ENCODE measurements at places on chromosomes 16 and 17. TPM values are rescaled to one million over a fixed set of nuclear protein-coding genes. Genes with fewer than 3 reads are reported as not detected.

DNA sequence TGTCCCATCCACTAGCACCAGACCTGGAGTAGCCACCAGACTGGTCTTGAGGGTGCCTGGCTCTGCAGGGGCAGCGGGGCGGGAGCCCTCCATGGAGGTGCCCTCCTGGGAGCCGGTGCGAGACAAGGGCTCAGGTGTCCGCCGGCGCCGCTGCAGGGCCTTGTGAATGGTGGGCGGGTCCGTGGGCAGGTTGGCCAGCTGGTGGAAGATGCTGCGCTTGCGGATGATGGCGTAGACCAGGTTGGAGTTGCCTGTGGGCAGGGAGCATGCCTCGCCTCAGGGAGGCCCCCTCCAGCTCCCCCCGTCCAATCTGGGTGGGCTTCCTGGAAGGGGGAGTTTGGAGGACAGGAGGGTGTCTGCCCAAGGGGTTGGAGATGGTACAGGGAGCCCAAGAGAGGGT is 18.4 kb downstream of the OTOP3 start:
- DNase-seq = no peak

GRCh38 chr16:69049603-69050375 is 55.7 kb upstream of the HAS3 start:
- DNase-seq = no peak

DNA sequence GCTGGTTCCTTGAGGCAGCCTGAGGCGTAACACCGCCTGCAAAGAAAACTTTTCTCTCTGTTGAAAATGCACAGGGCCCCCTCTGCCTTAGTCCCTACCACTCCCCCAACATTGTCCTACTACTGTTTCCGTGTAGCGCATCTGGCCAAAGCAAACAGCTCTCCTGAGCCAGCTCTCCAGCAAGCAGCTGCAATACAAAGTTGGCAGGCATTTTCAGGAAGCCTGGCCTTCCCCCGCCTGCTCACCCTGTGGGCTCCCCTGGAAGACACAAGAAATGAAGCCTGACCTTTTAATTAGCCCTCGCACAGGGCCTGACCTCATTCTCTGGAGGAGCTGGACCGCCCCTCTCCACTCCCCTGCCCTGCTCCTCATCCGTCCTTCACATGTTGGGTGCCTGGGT is 66.7 kb downstream of the SOX9 start:
- DNase-seq = no peak

GRCh38 chr16:50234771-50235556 is 31.4 kb upstream of the ADCY7 start:
- DNase-seq = no peak

GRCh38 chr17:46895171-46895570 is 27.8 kb upstream of the GOSR2 start:
- DNase-seq = no peak

- DNase-seq = no peak
Observed at GRCh38 chr17:11506635-11507034, 91.6 kb upstream of the DNAH9 start.

DNA sequence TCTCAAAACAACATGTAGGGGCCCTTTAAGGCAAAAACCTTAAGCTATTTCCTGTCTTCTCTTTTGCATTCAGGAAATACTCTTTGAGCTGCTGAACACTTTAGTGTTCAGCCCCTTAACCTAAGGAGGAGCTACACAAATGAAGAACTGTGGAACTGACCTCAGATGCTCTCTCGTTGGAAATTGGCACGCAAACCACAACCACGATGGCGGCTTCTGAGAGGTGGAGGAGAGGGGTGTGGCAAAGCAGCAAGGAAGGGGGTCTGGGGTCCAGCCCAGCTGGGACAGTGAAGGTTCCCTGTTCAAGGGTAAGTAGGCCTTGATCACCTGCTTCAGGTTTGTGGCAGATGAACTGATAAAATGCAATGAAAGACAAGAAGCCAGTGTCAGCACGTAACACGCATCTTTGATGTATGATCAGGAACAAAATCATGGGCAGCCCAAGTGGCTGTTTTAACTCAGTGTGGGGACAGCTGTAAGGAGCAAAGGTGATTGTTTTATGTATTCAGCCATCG is 291.6 kb upstream of the TNRC6C start:
- peak; percentile 21 for DNase-seq

- DNase-seq = no peak
Observed at GRCh38 chr17:28849281-28849680, 5.5 kb upstream of the ERAL1 start.

GRCh38 chr17:21353326-21354010 is 22.7 kb upstream of the KCNJ12 start:
- DNase-seq = no peak

DNA sequence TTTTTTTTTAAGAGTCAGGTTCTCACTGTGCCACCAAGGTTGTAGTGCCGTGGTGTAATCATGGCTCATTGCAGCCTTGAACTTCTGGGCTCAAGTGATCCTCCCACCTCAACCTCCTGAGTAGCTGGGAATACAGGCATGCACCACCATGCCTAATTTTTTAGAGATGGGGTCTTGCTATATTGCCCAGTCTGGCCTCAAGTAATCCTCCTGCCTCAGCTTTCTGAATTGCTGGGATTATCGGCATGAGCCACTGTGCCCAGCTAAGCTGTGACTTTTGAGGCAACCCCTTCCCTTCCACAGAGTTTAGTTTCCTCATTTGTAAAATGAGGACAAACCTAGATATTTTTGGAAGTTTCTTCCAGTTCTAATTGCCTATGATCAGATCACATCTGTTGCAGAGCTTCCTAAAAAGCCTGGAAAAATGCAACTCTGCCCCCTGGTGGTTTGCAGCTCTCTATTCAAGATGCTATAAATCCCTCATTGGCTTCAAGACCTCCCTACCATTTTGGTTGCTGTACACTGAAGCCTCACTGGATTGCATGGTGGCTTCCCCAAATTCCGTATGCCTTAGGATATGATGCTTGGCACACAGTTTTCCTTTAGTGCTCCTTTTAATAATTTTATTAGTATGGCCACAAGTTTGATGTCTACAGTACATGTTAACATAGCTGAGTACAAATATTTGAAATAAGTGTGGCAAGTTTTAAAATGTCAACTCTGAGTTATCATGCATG is 19.3 kb downstream of the GDE1 start:
- DNase-seq = peak; percentile 54

- no peak for DNase-seq
Observed at GRCh38 chr16:10868596-10869469, 8.2 kb upstream of the CIITA start.

- peak; percentile 73 for DNase-seq
Observed at GRCh38 chr17:7650509-7651096, at the start of gene ATP1B2. ATP1B2 (plus strand) TSS chr17:7650926; CDS start chr17:7651519, 593 bp downstream.

- DNase-seq = no peak
Observed at GRCh38 chr16:54582631-54583250, 296.2 kb upstream of the IRX3 start.

DNA sequence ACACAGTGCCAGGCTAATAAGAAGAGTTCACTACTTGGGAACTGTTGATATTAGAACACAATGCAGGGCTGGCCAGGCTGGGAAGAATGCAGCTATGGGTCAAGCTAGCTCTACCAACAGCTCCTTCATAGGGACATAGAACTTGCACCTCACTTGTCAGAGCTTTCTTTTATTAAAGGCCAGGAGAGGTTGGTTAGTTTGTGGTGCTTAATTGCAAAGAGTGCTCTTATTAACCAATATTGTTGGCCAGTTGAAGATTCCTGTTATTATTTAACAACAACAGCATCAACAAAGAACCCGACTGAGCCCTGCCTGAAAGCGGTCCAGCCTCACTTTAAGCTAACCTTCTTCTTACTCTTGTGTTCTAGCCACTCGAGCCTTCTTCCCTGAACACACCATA is 43.4 kb upstream of the ANKFN1 start:
- DNase-seq = no peak

DNA sequence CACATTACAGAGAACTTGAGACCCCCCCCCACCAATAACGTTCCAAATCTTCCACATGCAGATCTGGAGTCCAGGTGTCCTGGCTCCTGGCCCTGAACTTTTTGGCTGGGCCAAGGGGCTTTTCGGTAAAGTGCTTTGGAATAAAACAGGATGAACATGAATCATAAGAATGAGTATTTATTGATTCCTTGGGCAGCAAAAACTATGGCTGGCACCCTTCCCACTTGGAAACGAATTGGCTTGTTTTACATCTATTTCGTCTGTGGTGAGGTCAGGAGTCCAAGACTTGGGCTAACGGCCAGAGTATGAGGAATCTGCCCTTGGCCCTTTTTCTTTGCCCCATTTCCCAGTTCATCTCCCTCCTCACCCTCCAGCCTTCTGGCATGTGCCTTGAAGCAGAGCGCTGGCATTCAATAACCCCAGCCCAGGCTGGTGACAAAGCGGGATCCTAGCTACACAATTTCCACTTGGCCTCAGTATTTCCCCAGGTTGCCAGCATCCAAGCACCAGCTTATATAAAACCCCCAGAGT is 4.1 kb upstream of the UBTF start:
- no peak for DNase-seq

Gene TSNAXIP1
- total RNA-seq = 1.4 TPM

Gene TPSG1
- not detected for total RNA-seq

Gene CTRB1
- 3.4 TPM for total RNA-seq

Gene ADAP2
- total RNA-seq = 1.1 TPM

Gene CDRT15
- total RNA-seq = not detected

Gene SCNN1G
- not detected for total RNA-seq

Gene HBA1
- 2.3 TPM for total RNA-seq

All from activated T-cell treated with anti-CD3 and anti-CD28 coated beads, Interleukin-2, amount 50 U/mL, for 4 hours (primary cell).